ENCODE measurements at places on chromosomes 2 and 18. TPM values are rescaled to one million over a fixed set of nuclear protein-coding genes. Genes with fewer than 3 reads are reported as not detected.

GRCh38 chr2:215609089-215610032 lies 173.5 kb upstream of the FN1 start:
- no peak overlapping the region for H3K27ac ChIP-seq
- no peaks in the 10 kb centered on the region for H3K4me1 ChIP-seq
- no peaks in the 10 kb centered on the region for H3K27me3 ChIP-seq
- no peak overlapping the region for H3K4me3 ChIP-seq
- no peaks in the 10 kb centered on the region for H3K36me3 ChIP-seq

GRCh38 chr2:75379476-75380210 lies 180.3 kb upstream of the TACR1 start:
- no peak overlapping the region for H3K4me3 ChIP-seq
- no peak for DNase-seq
- no peaks in the 10 kb centered on the region for H3K27me3 ChIP-seq
- H3K27ac ChIP-seq: no peak overlapping the region

DNA sequence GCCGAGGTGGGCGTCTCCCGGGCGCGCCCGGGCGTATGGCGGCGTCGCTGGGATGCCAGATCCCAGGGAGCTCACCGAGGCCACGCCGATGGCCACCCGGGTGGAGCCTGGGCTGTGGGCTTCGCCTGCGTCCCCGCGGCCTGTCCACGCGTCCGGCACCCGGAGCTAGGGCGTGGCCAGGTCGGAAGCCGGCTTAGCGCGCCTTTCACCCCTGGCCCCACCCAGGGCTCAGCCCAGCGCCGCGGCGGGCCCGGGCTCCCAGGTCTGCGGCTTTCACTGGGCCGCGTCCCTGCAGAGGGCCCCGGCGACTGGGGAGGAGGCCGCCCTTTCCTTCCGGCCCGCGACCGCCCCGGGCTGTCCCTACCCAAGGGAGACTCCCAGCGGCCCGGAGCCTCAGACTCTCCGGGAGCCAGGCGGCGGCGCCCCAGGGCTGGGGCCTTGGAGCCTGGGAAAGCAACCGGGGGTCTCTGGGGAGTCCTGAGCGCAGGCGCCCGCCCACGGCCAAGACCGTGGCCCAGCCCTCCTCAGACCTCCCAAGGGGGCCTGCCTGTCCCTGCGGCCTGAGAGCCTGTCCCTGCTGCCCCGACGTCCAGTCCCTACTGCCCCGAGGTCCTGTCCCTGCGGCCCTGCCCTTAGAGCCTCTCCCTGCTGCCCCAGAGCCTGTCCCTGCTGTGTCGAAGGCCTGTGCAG lies 36.3 kb upstream of the ITM2C start:
- peaks cover 17% of the 10 kb centered on the region for H3K27me3 ChIP-seq
- DNase-seq: peak; percentile 24
- no peak overlapping the region for H3K27ac ChIP-seq
- H3K4me3 ChIP-seq: no peak overlapping the region

The TCF7L1 gene
- total RNA-seq: 3.9 TPM

The PAX3 gene
- 2.7 TPM for total RNA-seq

- H3K4me3 ChIP-seq: no peak overlapping the region
- DNase-seq: no peak
- H3K27me3 ChIP-seq: peaks cover 15% of the 10 kb centered on the region
- H3K36me3 ChIP-seq: no peaks in the 10 kb centered on the region
- no peaks in the 10 kb centered on the region for H3K4me1 ChIP-seq
These were observed 27.7 kb downstream of the SNORC start for GRCh38 chr2:232897598-232898408.

DNA sequence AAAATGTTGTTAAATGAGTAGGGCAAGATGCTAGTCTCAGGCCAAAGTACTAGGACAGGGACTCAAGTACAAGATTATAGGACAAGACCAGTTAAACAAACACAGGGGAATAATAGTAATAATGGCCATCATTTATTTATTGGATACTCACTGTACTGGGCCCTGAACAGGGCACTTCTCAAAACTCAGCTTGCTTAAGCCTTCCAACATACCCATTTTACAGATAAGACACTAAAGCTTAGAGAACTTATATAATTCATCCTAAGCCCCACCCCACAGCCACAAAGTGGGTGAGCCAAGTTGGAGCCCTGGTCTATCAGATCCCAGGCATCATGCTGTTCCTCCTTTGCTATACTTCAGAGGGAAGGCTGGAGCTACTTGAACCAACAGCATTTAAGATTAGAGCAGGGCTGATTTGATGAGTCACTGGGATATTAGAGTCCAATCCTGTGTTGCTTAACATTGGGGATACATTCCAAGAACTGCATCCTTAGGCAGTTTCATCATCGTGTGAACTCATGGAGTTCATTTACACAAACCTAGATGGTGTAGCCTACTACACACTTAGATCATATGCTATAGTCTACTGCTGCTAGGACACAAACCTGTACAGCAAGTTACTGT lies 153.6 kb downstream of the MTCL1 start:
- no peak overlapping the region for H3K27ac ChIP-seq
- no peak overlapping the region for H3K4me3 ChIP-seq
- no peak for DNase-seq
- H3K36me3 ChIP-seq: no peaks in the 10 kb centered on the region
- no peaks in the 10 kb centered on the region for H3K27me3 ChIP-seq

The LONRF2 gene
- total RNA-seq: 7.6 TPM

DNA sequence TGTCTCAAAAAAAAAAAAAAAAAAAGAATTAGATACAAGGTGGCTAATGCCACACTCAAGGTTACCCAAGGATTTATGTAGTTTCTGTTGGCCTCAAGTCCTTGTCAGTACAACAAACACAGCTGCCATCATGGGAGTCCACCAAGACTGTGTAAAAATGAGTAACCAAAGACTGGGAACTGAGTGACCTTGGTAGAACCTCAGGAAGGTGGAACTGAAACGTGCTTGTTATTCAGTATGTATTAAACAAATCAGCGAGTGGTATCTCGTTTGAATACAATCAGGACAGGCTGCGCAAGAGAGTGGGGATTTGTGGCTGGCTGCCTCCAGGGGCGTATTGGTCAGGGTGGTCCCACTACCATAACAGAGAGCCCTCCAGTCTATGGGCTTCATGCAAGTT lies 1.6 kb upstream of the SFTPB start:
- H3K4me3 ChIP-seq: no peak overlapping the region
- H3K36me3 ChIP-seq: no peaks in the 10 kb centered on the region
- peaks cover 7% of the 10 kb centered on the region for H3K4me1 ChIP-seq
- no peak overlapping the region for H3K27ac ChIP-seq

The MYL12A gene
- total RNA-seq: 2,222 TPM
